ENCODE measurements at places on chromosomes 11 and 22. TPM values are rescaled to one million over a fixed set of nuclear protein-coding genes. Genes with fewer than 3 reads are reported as not detected.

GRCh38 chr11:103279821-103280220 is 170.6 kb downstream of the DYNC2H1 start:
- DNase-seq, result no peak

DNA sequence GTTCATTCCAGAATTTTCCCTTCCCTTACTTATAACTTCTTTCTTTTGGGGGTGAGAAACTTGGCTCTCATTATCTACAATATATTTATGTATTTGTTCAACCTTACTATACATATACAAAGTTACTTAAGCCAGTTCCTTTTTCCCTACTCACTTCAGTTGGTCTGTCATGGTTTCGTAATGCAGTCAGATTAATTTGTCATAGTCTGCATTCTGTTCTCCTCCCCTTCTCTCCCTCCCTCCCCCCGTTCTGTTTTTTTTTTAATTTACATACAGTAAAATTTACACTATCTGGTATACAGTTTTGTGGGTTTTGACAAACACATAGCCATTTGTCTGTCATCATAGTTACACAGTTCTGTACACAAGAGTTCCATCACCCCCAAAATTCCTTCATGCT is 71.8 kb upstream of the ADORA2A start:
- no peak for DNase-seq

DNA sequence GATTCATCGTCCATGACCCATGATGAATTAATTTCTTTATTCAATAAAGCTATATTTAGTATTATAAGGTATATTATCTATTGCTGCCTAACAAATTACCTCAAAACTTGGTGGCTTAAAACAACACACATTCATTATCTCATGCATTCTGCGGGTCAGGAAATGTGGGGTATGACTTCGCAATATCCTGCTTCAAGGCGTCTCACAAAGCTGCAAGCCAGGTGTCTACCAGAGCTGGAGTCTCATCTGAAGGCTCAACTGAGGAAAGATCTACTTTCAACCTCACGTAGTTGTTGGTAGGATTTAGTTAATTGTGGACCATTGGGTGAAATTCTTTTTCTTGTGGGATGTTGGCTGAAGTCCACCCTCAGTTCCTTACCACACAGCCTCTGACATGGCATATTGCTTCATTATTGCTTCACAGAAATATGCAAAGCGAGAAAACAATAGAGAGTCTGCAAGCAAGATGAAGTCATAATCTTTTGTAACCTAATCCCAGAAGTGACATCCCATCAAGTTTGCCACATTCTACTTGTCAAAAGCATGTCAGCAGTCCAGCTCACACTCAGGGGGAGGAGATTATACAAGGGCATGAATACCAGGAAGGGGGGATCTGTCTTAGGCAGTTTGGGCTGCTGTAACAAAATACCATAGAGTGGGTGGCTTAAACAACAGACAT is 45.1 kb downstream of the KREMEN1 start:
- DNase-seq, result no peak

- DNase-seq, result peak; percentile 89
Observed at GRCh38 chr22:23849009-23850006, 8.4 kb upstream of the SLC2A11 start.

DNA sequence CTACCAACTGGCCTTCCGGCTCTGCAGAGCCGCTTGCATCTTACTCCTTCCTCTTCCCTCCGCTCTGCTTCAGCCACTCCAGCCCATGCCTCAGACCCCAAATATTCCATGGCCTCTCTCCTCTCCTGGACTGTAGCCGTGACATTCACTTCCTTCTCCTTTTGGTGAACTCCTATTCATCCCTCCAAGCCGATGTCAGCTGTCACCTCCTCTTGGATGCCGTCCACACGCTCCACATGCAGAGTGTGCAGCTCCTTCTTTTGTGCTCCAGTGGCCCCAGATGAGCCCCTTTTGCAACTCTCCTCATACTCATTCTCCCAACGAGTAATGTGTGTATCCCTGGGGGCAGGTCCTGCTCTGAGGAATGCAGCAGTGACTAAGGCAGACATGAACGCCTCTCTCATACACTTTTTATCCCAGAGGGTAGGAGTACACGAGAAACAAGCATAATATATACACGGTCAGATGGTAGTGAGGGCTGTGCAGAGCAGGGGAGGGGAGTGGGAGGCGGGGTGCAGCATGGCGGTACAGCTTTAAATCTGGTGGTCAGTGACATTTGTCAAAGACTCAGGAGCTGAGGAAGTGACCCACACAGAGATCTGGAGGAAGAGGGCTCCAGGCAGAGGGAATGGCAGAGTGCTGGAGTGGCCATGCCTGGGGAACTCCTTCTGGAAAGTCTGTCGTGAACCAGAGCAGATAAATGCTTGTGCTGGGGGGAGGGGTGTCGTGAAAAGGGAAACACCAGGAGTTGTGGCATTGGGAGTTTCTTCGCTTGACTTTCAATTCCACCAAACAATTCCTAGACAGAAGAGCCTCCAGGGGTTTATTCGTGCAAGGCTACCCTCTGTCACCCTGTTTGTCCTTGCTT is 83.8 kb upstream of the ATXN10 start:
- no peak for DNase-seq

GRCh38 chr11:81687057-81687456 is 1046.6 kb downstream of the FAM181B start:
- DNase-seq, result no peak

- DNase-seq, result no peak
Observed at GRCh38 chr11:67251841-67252240, 14.4 kb upstream of the GRK2 start.

DNA sequence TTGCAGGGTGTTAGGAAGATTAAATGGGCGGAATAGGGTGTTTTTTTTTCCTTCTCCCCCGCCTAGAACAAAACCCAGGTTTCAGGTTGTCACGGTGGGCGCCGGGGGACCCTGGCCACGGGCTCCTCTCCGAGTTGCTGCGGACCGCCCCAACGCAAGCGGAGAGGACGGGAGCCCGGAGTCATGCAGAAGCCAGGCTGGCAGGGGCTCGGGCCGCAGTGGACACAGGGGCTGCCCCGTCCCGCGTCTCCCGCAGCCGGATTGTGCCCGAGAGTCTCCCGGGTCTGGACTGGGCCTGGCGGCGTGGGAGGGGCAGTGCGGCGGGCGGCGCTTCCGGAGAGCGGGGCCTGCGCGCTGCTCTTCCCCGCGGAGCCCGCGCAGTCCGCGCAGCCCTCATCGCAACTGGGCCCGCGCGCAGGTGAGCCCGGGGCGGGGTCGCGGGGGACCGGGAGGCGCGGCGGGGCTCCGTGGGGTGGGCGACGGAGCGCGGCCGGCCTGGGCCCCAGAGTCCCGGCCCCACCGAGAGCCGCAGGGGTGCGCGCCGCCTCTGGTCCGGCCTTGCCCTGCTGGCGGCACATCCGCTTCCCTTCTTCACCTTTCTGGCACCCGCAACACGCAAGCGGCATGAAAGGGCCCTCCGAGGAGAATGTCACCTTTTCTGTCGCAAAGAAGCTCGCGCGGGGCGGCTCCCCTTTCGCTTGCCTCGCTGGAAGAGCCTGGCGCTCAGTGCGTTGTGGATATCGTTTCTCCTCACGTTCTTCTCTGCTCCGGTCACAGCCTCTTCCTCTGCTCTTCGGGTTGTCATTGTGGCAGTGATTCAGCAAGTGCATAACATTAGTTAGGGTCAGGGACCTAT is at the start of gene TIRAP:
Gene TIRAP (plus strand): TSS at position 358 of the 856 bp plus-strand sequence. CDS start 7,802 bp downstream, outside the sequence.
- peak; percentile 63 for DNase-seq

GRCh38 chr11:62543680-62544444 is 2.7 kb downstream of the AHNAK start:
- peak; percentile 18 for DNase-seq

DNA sequence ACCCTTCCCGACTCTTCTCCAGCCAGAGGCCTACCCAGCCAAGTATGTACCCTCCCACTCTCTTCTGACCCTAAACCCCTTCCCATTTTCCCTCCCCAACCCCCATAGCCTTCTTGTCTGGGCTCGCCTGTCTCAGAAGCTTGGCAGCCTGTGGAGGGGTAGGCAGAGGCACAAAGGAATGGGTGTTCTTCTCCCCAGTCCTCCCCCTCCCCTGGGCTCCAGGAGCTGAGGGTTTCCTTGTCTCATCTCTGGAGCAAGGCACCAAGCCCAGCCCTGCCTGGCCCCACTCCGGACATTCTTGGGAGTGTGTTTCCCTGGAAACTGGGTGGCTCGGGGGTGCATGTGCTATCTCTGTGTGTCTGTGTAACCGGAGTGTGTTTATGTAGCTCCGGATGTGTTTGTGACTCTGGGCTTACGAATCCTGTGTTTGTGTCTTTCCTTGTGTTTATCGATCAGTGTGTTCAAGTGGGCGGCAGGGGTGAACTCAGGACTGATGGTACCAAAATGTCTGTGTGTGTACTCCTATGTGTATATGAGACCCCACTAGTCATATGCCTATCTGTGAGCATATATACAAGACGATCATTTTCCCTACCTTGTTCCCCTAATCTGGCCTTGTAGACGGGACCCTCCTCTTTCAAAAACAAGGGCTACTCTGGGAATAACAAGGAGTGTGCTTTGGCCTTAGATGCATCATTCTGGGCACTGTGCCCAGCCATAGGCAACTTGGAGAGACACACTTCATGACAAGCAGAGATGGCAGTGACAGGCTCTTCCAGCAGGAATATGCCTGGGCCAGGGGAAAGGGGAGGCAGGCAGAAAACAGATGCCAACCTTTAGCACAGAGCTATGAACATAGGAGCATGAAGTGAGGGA is 10.9 kb downstream of the PHLDB1 start:
- no peak for DNase-seq

DNA sequence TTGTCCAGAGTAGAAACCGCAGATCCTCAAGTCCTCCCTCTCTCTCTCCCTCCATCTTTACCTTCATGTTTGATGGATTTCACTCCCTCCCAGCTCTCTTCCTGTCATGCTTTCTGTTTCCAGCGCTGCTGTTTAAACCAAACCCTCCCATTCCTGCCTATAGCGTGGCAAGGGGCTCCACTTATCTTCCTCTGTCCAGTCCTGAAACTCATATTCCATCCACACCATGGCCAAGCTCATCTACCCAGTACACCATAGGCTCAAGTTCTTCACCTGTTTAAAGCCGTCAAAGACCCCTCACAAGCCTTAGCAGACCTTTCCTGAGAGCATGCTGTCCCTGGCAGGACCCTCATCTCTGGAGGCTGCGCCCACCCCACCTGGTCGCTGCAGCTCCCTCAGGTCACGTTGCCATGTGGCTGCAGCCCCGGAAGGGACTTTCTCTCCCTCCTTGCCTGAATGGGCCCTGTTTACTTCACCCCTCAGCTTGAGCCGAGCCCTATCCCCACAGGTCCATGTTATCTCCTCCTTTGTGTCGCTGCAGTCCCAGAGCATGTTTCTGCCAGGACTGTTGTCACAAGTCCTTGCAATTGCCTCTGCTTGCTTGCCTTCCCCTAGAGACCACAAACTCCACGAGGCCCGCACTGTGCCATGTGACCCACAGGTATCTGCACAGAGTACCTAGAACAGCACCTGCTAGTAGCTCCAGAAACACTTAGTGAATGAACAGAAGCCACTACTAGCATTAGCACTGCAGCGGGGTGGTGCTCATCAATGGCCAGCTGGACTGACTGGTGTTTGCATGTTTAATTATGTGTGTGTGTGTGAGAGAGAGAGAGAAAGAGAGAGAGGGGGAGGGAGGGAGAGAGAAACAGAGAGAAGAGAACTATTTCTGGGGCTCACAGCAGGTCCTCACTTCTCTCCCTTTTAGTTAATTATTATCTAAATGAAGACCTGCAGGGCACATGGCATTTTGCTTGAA is 149.4 kb upstream of the SNX19 start:
- no peak for DNase-seq

DNA sequence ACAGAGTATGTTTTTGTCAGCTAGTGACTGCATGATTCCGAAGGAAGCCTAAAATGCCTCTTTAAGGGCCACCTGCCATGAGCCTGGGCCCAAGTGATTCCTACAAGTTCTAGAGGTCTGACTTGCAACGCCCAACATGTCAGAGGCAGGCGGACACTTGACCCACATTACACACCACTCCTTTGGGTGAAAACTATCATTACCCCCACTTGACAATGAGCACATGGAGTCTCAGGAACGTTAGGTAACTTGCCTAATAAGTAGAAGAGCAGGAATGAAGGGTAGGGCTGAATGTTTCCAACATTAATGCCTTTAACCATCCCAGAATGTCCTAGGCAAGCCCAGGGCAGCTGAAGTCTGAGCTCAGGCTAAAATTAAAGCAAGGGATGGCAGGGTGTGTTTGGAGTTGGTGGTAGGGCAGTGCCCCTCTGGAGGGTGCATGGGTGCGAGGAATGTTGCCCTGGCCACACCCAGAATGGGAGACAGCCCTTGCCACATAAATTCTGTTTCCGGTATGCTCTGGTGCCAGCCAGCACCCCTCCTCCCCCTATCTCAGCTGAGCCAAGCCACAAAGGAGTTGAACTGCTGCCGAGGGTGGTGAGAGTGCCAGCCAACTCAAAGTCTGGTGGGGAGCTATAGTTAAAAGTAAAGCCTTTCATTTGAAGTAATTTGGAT is 2.5 kb downstream of the PLAAT2 start:
- no peak for DNase-seq

GRCh38 chr11:128345316-128345715 is 242.0 kb downstream of the ETS1 start:
- DNase-seq, result no peak

GRCh38 chr11:37857726-37858125 is 1259.7 kb upstream of the RAG2 start:
- no peak for DNase-seq

DNA sequence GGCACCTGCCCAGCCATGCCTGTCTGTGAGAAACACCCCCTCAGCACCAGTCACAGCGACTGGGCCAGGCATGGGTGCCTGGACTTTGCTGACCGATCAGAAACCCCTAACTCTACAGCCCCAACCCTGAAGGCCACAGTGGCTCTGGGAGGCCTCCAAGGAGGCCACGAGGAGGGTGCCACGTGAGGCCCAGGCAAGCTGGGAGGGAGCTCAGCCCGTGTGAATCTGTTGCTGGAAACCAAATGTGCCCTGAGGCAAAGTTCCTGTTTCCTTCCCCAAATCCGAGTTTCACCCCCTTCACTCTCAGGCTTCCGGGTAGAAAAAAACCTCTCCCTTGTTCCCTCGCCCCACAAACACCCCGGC is 1.3 kb downstream of the UNC93B1 start:
- no peak for DNase-seq

GRCh38 chr11:19813158-19813879 is 100.7 kb downstream of the NAV2 start:
- peak; percentile 22 for DNase-seq

GRCh38 chr11:27315836-27316235 is 47.2 kb downstream of the CCDC34 start:
- no peak for DNase-seq

- DNase-seq, result no peak
Observed at GRCh38 chr11:37689951-37690350, 1091.9 kb upstream of the RAG2 start.

GRCh38 chr11:22901603-22902002 is 41.3 kb upstream of the CCDC179 start:
- DNase-seq, result no peak

- DNase-seq, result peak; percentile 77
Observed at GRCh38 chr22:40666151-40666848, 13.0 kb upstream of the MCHR1 start.

GRCh38 chr22:38494498-38494897 is 11.6 kb downstream of the DDX17 start:
- no peak for DNase-seq

GRCh38 chr22:24542641-24543040 is 12.3 kb downstream of the GUCD1 start:
- peak; percentile 55 for DNase-seq

Gene TSGA10IP
- polyA plus RNA-seq, result 0.40 TPM

Gene DGAT2
- polyA plus RNA-seq, result 0.87 TPM

Gene MICAL2
- 22.3 TPM for polyA plus RNA-seq

Gene FADS1
- polyA plus RNA-seq, result 25.2 TPM

Gene SMIM38
- polyA plus RNA-seq, result 1.3 TPM

Data from muscle of back (tissue), 13 donors.